Activated CD8-positive, alpha-beta memory T cell treated with anti-CD3 and anti-CD28 coated beads, Interleukin-2, amount 10 ng/mL, durations not matched to agents 7 days and 5 days (primary cell): ENCODE measurements at places on chromosomes 11 and 22. TPM values are rescaled to one million over a fixed set of nuclear protein-coding genes. Genes with fewer than 3 reads are reported as not detected.

- DNase-seq = no peak
- H3K27me3 ChIP-seq = peaks cover 6% of the 10 kb centered on the region
- no peaks in the 10 kb centered on the region for H3K36me3 ChIP-seq
- H3K4me1 ChIP-seq = no peaks in the 10 kb centered on the region
- H3K27ac ChIP-seq = no peak overlapping the region
Observed at GRCh38 chr22:43830931-43831560, 18.9 kb upstream of the EFCAB6 start.

DNA sequence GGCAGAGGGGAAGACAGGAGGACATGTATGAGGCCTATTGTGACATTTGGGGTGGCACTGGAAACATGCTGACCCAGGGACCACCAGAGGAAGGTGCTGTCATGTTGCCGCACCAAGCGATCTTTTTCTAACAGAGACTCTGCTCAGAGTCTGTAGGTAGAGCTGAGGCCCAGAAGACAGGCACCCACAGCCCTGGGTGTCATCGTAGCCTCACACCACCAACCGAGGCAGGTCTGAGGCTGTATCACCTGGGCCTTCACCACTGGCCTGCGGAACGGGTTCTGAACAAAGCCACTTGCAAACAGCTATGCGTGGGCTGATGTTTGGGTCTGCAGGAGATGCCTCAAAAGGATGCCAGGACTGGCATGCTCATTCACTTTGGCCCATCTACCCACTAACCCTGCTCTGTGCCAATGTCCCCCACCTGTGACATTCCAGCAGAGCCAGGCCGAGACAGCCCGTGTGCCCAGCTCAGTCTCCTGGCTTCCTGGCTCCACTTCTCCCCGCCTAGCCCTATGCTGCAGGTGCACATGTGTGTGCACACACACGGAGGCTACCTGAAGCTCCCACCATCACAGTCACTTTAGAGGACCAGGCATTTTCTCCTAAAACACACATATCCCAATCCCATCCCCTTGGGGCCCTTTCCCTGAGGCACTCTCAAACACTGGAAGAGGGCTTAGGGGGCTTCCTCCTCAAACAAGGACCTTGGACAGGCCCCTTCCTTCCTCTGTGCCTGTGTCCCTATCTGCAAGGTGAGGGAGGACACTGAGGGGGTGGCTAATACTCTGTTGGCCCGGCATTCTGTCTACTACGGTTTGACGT is 3.6 kb downstream of the TRIM29 start:
- H3K4me1 ChIP-seq = no peaks in the 10 kb centered on the region
- no peaks in the 10 kb centered on the region for H3K36me3 ChIP-seq
- H3K4me3 ChIP-seq = no peak overlapping the region
- DNase-seq = peak; percentile 21
- H3K27me3 ChIP-seq = no peaks in the 10 kb centered on the region

DNA sequence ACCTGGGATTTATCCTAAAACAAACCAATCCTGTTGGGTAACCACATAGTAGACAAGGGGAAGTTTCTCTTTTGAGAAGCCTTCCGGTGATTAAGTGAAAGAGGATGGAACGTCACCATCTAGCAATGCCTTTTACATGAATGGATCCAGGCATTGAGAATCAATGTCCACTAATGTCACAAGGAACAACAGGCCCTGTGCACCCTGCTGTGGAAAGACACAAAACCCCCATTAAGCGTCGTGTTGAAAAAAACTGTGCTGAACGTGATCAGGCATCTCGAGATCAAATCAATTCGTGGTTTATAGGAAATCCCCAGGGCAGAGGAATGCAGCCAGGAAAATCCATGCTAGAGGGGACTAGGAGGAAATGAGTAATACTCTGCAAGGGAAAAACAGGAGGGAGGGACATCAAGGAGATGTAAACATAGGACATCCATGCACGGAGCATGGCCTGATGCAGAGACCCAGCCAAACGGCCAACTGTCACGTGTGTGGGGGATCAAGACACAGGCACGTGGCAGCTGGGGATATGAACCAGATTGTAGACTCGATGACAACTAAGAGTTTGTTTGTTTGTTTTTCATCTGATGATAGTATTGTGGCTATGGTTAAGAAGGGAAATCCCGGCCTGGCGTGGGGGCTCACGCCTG is 38.6 kb upstream of the CARS1 start:
- H3K4me1 ChIP-seq = peaks cover 26% of the 10 kb centered on the region
- H3K36me3 ChIP-seq = no peaks in the 10 kb centered on the region
- no peak for DNase-seq
- no peak overlapping the region for H3K4me3 ChIP-seq

GRCh38 chr11:18294862-18295261 is 27.1 kb downstream of the HPS5 start:
- H3K4me1 ChIP-seq = peaks cover 15% of the 10 kb centered on the region
- no peak overlapping the region for H3K4me3 ChIP-seq
- peaks cover 66% of the 10 kb centered on the region for H3K36me3 ChIP-seq
- no peaks in the 10 kb centered on the region for H3K27me3 ChIP-seq
- H3K27ac ChIP-seq = no peak overlapping the region

The MS4A7 gene
- total RNA-seq = not detected

The GGTLC3 gene
- not detected for total RNA-seq

The PKNOX2 gene
- total RNA-seq = not detected

The TESMIN gene
- total RNA-seq = 11.8 TPM

The SPA17 gene
- total RNA-seq = 2.9 TPM
